ENCODE measurements at places on chromosomes 5 and 9.

DNA sequence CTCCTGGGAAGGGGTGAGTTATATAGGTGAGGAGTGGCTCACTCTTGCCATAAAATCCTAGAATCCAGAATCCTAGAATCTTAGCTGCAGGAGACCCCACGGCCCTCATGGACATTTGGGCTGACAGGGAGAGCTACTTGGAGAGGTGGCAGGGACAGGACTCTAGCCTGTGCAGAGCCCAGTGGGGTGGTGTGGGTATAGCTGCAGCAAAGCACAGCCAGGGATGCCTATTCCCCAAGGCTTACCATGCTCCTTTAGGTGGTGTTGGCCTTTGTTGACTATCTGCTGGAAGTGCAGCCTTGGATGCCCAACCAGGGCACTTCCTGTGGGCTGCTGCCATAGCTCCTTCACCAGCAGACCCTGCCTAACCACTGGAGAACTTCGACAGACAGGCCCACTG lies 70.0 kb upstream of the PTPN3 start:
- no peak for DNase-seq

DNA sequence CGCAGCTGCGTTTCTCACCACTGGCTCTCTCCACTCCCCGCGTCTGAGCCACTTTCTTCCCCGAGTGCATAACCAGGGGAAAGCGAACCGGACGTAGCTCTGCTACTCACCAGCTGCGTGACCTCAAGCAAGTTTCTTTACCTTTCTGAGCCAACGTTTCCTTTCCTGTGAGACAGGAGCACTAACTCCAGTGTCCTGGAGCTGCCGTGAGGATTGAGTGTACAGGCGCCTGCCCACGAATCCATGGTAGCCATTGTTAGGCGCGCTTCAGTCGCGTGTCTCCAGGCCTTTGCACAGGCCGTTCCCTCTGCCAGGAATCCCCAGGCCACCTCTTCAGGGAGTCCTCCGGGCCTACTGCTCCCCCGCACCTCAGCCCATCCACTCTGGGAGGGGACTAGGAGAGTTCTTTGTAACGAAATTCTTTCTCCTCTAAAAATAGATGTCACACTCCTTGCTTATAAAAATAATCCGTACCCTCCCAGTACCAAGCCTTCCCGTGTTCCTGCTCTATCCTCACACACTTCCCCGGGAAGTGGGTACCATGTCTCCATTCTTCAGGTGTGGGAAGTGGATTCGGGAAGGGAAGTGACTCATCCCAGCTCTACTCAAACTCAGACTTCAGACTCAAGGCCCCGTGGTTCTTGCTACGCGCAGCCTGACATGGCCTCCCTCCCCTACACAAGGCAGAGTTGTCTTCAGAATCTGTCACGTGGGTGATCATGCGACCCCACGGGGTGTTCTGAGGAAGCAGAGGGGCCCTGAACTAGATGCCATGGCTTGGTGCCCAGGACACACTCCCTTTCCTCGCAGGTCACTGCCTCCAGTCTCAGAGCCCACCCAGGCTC lies 16.1 kb upstream of the CRB2 start:
- peak; percentile 77 for DNase-seq

DNA sequence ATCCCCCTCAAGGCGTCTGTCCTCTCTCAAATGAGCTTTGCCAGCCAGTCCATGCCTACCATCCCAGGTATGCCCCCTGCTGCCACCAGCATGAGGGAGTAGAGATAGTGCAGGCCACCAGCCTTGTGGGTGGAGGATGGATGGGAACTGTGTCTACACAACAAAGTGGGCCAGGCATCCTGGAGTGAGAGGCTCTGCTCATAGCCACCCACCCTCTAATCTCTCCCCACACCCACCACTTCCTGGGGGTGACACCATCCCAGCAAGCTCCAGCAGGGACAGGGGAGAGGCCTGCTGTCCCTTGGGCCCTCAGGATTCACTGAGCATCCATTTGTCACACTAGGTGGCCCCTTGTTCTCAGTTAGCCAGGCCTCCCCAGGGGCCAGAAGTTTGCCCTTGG lies 25.5 kb upstream of the FOXI1 start:
- no peak for DNase-seq

DNA sequence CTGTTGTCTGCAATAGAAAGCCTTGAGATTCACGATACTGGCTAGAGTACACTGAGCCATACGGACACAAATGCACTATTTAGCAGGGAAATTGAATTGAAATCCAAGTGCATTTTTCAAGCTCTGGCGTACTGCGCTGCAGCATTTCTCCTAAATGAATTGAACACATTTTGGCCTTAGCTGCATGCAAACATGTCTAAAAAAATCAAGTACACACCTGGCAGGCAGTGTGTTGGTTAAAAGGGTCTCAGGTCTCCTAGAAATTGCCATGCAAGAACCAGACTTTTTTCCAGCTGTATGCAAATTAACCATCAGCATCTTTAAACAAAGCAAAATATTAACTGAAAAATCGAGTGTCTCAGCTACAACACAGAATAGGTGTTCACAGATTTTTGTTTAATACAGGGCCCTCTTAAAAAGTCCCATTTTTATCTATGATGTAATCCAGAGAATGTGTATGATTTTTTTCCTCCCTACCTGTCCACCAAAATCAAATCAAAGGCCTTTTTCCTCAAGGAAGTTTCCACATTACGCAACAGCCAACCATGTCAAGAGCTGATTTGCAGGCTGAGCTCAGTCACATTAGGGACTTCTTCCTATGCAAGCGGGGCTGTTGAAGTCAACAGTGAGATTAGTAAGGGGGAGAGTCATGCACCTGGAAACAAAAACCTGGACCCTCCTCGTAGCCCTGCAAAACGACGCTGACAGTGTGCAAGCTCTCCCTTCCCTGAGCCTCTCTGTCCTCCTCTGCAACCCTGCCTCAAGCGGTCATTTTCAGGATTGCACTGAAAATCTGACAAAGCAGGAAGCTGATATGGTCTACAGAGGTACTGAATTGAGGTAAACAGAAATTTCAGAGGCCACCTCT lies 14.1 kb upstream of the SFXN1 start:
- DNase-seq: peak; percentile 52

- no peak for DNase-seq
Observed at GRCh38 chr9:68437785-68438184, 81.4 kb downstream of the PGM5 start.

GRCh38 chr5:137126829-137127228 lies 372.3 kb downstream of the SPOCK1 start:
- no peak for DNase-seq

DNA sequence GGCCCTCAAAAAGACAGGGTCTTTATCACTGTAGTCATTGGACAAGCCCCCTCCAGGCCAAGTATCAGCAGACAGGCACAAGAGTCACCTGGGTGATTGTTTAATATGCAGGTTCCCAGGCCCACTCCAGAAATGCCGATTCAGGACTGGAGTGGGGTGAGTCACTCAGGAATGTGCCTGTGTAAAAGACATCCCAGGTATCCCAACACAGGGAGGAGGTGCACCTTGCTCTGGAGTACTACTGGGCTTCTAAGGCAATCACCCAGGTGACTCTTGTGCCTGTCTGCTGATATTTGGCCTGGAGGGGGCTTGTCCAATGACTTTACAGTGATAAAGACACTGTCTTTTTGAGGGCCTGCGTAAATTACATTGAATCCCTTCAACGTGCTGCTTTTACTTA lies 40.6 kb downstream of the ACTL7B start:
- no peak for DNase-seq

DNA sequence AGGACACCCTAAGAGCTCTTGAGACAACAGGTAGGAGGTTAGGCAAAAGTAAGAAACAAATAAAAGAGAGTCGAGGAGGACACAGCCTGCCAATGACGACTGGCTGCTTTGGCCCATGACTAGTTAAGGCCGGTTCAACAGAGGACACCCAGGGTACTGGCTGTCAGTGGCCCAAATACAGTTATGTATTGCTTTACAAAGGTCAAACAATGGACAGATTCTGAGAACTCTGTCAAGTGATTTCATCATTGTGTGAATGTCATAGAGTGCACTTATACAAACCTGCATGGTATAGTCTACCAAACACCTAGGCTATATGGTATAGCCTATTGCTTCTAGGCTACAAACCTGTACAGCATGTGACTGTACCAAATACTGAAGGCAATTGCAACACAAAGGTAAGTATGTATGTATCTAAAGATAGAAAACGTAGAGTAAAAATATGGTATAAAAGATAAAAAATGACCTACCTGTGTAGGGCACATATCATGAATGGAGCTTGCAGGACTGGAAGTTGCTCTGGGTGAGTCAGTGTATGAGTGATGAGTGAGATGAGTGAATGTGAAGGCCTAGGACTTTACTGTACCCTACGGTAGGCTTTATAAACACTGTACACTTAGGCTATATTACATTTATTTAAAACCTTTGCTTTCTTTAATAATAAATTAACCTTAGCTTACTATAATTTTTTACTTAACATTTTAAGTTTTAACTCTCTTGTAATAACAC lies 6.5 kb upstream of the FAM81B start:
- no peak for DNase-seq

DNA sequence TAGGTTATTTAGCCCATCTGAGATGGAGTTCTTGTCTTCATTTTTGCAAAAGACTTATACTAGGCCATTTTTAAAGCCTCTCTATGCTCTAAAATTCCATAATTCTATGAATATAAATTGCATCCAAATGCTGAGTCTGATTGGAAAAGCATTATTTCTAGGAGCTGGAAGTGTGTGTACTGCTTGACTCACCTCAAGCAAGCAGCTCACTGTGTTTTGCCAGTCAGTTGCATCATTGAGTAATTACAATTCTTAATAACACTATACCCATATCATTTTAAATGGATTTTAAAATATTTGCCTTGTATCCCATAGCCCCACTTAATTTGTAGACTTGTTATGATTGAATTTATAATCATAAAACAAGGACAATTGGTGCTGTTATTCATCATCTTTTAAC lies 161.0 kb downstream of the PAM start:
- DNase-seq: no peak

DNA sequence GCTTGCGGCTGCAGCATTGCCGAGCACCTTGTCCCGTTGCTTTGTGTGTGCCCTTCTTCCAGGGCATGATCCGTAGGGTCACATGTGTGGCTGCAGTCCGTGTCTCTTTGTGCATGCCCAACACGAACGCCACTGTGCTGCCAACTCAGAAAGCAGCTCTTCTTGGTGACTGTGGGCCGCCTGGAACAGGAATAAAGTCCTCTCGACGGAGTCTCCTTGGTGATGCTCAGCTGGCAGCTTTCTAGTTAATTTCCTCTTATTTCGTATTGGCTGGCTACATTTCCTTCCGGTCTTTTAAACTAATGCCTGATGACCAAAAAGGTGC lies 5.8 kb downstream of the EXOC3 start:
- no peak for DNase-seq

DNA sequence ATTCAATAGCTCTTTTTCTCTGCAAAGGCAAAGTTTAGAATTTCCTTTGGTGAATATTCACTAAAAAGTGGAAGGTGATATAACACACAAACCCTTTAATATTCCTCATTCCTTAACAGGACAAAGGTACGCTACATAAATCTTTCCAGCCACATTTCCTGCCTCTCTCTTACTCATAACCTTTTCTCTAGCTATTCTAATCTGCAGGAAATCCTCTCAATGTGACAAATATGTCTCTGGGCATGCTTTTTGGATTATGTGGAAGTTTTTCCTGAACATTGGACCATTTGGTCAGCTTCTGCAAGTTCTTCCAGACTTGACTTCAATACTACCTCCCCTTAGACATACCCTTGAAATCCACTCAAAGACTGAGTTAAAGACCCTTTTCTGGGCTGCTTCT lies 186.3 kb upstream of the TUSC1 start:
- no peak for DNase-seq

DNA sequence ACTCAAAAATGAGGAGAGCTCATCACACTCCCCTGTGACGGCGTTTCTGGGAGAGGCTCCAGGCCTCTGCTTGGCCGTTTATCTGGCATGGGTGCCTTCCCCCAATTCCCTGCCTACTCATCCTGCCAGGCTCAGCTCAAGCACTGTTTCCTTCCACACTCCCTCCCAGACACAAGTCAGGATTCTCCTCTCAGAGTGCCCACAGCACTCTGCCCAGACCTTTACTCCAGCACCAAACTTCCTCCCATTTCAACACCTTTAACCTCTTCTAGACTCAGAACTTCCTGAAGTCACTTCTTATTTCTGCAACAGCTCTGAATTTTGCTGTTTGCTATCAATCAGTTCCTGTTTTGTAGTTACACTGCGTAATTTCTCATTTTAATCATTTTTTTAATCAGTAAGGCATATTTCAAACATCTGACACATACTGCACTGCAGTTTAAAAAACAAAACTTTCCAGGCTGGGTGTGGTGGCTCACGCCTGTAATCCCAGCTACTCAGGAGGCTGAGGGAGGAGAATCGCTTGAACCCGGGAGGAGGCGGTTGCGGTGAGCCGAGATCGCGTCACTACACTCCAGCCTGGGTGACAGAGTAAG lies 16.0 kb downstream of the TRMO start:
- peak; percentile 80 for DNase-seq

DNA sequence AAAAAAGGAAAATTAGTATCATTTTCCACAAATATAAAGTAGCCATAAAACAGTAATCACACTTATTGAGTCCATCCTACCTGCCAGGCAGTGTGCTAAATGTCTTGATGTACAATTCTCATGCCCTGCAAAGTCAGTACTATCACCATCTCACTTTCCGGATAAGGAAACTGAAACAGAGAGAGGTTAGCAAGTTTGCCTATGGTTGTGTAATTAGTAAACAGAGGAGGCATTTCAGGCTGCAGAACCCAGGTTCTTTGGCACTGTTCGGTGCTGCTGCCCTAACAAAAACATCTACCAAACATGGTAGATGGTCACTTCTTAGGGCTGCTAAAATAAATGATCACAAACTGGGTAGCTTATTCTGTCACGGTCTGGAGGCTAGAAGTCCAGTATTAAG lies 22.6 kb downstream of the PLAC8L1 start:
- no peak for DNase-seq

GRCh38 chr5:75340714-75341478 lies 3.9 kb downstream of the HMGCR start:
- DNase-seq: no peak

DNA sequence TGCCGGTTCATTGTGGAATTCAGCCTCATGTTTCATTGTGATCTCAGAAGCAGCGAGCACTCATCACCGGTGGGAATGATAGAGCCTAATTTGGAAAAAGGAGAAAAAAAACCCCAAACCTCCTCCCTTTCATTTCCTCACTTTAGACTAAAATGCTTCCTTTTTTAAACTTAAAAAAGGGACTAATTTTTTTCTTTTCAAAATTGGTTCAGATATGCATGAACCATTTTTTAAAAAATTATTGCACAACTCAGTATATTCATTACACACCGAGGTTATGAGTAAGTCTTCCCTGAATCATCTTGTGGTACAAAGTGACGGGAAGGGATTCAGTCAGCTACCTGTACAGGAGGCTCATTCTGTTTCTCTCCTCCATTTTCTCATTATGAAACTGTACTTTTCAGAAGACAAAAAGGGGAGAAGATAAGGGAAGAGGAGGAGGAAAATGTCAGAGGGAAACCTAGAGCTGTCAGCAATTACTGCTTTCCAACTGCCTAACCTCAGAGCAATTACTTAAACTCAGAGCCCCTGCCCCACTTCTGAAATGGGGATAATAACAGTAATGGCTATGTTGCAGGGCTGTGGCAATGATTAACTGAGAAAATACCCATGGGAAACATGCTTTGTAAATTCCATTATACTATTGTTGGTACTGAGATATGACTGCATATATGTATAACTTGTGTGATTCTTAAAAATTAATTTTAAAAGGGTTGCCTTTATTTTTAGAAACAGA lies 24.0 kb downstream of the GALNT10 start:
- DNase-seq: peak; percentile 62
